Esophagus muscularis mucosa (tissue), 4 donors: ENCODE measurements at places on chromosomes 1 and 21. TPM values are rescaled to one million over a fixed set of nuclear protein-coding genes. Genes with fewer than 3 reads are reported as not detected.

The PODN gene
- 78.6 TPM for total RNA-seq

The PPIAL4G gene
- not detected for total RNA-seq

The AMY1C gene
- total RNA-seq, result not detected

DNA sequence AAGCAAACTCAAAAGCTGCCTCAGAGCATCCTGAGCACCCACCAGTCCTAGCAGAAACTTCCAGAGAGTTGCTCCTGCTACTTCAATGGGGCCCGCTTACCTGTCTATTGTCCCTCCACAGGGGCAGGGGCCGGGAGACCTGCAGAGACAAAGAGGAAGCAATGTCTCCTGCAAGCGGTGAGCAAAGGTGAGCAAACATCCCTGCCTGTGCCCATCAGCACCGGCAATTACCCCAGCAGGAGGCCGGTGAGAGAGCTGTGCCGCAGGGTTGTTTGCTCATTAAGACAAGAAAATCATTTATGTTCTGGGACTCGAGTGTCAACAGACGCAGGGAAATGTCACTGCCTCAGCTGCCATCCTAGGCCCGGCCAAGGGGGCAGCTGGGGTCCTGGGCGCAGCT is 53.8 kb upstream of the TARDBP start:
- no peak for DNase-seq

DNA sequence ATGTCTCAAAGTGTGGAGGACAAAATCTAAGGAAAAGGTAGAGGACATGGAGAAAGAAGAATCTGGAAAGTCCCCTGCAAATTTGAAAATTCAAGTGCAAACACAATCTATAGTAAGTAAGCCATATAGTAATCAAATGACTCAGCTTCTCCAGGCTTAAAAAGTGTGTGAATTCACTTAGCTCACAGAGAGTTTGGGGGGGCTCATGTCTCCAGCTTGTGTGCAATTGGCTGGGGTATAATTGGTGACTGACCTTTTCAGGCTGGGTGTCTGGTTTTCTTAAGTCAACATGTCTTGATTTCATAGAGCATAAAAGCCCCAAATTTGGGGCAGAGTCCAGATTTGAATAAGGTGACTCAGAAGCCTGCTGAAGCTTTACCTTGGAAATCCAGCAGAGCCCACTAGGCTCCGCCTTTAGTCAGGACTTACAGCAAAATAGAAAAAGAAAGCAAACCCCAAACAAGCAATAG is 8.6 kb downstream of the CLDN14 start:
- DNase-seq, result no peak
